ENCODE measurements at places on chromosomes 3 and 15.

- no peak for DNase-seq
These were observed 44.8 kb downstream of the STRIT1 start for GRCh38 chr3:155248531-155249187.

- peak; percentile 92 for DNase-seq
These were observed 13.5 kb upstream of the ZNF592 start for GRCh38 chr15:84734794-84735479.

DNA sequence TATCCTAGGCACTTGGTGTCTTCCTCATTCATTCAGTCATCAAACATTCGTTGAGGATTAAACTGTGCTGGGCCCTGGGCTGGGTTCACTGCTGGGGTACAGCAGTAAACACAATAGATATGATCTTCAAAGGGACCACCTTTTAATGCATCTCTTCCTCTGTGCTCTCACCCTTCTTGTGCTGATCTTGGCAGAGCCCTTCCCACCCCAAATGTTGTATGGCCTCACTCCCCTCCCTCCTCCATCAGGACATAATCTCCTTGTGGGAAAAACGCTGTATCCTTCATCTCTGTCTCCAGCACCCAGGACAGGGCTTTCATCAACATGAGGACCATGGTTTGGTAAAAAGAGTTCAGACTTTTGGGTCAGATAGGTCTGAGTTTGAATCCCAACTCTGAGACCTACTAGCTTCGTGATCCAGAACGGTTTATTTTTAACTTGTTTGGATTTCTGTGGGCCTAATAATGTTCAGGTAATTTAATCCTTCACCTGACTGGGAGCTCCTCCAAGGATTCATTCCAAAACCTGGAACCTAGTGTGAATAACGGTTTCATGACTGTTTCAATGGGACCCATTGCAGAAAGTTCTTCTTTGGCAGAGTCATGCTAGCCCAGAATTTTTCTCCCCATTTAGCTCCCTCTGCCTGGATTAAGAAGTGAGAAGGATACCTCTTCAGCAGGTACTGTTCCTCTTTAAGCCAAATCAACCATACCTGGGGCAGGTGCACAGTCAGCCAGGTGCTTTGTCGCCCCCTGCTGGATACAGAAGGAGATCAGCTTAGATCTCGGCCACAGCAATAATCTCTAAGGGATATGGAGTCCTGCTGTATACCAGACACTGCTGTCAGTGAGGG lies 5.2 kb upstream of the WNT7A start:
- DNase-seq, result peak; percentile 35

- no peak for DNase-seq
These were observed 43.2 kb upstream of the ADCY5 start for GRCh38 chr3:123491966-123492587.

DNA sequence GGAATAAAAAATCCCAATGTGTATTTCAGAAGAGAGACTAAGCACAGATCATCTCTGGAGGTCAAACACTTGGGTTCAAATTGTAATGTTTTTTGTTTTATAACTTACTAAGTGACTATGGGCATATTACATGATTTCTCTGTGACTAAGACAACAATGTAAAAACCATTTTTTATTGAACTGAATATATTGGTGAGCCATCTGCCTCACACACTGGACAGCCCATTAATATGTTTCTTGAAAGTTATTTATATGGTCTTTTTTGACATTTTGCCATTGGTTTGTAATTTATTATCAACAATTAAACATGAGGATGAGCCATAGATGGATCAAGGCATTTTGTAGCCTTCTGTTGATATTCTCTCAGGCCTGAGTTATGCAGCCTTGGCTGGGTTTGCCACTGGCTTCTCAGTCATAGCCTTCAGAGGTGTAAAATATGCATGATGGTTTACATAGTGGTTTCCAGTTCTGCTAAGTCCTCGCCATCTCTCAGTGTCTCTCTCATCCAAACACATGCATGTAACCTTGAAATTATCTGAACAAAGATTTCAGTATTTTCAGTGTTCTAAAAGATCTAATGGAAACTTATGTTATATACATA lies 997.2 kb downstream of the DIPK2A start:
- no peak for DNase-seq

DNA sequence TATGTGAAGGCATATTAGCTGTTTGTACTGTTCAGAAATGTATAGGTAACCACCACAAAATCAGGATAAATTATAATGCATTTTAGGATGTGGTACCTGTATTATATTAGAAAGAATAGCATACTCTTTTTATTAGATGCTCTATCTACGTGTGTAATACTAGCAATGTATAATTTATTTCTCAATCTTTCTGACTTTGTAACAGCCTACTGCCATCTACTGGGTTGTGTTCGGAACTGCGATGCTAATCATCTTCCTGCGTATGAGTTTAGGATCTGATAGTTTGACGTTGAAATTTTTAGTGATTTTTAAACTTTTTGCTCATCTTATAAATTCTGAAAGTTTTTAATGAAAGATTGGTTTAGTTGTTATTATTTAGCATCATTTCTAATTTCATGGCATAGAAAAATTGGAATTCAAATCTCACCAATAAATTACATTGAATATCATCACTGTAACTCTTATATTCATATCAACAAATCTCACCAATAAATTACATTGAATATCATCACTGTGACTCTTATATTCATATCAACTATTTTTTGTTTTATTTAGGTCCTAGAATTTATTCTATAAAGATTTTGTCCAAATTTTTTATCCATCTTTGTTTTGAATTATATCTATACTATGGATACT lies 322.7 kb upstream of the ZNF717 start:
- DNase-seq, result peak; percentile 40

- DNase-seq, result no peak
These were observed 238.9 kb downstream of the UACA start for GRCh38 chr15:70524470-70524869.

DNA sequence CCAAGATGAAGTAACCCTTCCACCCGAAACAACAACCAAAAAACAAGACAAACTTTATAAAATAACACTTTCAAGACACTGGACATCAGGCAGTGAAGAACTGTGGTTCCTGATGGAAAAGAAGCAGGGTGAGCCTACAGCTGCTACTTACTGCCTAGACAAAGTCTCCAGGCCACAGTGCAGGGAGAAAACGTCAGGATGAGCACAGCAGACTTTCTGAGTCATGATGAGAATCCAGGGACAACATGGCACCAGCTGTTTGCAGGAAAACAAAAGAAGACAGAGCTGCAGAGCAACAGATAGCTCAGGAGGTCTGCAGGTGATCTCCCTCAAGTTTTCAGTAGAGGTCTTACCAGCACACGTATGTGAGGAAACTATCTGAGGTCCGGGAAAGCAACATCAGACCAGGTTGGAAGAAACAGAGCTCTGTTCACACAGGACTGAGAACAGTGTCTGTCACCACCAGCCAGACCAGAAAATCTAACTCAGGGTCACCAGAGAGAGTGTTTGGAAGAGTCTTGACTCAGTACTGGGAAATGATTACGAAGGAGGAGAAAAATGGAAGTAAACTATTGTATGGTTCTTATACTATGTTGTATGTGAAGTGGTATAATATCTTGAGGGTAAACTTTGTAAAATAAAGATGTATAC lies 108.9 kb downstream of the ANO10 start:
- DNase-seq, result no peak

DNA sequence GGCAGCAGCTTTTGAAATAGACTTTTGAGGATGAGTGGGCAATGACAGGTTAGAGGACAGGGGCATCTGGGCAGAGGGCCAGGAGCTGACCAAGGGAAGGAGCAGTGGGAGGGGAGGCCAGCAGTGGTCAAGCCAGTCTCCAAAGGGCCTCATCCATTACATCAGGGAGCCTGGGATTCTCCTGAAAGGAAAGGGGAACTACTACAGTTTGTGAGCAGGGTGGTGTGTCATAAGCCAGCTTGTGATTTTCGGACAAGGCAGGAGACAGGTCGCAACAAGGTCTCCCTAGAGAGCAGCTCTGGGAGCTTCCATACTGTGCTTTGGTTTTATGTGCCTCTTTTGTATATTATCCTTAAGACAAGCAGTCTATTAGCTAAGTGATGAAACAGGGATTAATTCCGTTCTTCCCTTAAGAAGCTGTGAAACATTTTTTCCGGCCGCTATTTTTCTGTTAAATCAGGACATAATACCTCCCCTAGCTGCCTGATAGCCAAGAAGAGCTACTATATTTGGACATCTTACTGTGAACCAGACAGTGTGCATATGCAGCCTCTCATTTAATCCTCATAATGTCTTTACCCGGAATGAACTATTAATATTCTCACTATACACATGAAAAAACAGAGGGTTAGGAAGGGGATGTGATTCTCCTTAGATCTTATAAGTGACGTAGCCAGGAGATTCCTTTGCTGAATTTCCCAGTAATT lies 46.4 kb downstream of the C2CD4B start:
- DNase-seq, result peak; percentile 53

GRCh38 chr3:23203708-23204330 lies 692 bp downstream of the UBE2E2 start:
- DNase-seq, result peak; percentile 15

DNA sequence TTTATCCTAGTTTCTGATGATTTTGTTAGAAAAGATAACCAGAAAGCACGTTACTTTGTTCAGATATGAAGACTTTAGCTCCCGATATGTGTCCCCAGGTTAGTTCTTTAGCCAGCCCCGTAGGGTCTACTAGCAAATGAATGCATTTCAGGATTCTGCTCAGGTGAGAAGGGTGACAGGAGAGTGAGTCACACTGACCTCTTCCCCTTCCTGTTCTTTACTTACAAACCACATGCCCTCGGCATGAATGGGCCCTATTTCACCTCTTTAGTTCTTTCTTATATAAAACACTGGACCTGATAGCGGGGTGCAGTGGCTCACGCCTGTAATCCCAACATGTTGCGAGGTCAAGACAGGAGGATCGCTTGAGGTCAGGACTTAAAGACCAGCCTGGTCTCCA lies 98.4 kb downstream of the SLC49A4 start:
- DNase-seq, result peak; percentile 69

- no peak for DNase-seq
These were observed 14.9 kb downstream of the DPH3 start for GRCh38 chr3:16249886-16250285.
